ENCODE measurements at places on chromosomes 3 and 15. TPM values are rescaled to one million over a fixed set of nuclear protein-coding genes. Genes with fewer than 3 reads are reported as not detected.

TMED3 gene
- total RNA-seq: 111 TPM

DNA sequence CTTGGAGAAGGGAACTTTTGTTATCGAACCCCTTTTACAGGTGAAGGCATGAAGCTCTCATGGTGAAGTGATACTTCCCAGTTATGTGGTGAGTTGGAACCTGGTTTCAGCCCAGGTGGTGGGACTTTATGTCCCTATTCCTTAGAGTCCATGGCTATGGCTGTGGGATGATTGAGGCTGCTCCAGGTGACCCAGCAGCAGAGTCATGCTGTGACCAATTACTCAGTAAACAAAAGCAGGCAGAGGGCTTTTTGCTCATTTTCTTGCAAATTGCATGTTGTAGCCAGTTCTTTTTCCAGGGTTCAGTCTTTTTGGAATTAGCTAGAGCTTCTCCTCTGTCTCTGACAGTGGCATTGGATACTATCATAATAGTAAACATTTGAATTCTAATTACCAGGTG lies 70.7 kb downstream of the CACNA2D3 start:
- DNase-seq: no peak
- H3K4me3 ChIP-seq: no peak overlapping the region
- no peaks in the 10 kb centered on the region for H3K4me1 ChIP-seq
- no peak overlapping the region for H3K27ac ChIP-seq

ANKUB1 gene
- not detected for total RNA-seq

- H3K36me3 ChIP-seq: no peaks in the 10 kb centered on the region
- no peaks in the 10 kb centered on the region for H3K27me3 ChIP-seq
- no peak for DNase-seq
- H3K27ac ChIP-seq: no peak overlapping the region
- peak overlapping the region; percentile 63 for H3K4me3 ChIP-seq
These were observed 420 bp upstream of the TMIE start for GRCh38 chr3:46700772-46701171.

FBXW12 gene
- total RNA-seq: not detected

GOLGA8T gene
- not detected for total RNA-seq

DNA sequence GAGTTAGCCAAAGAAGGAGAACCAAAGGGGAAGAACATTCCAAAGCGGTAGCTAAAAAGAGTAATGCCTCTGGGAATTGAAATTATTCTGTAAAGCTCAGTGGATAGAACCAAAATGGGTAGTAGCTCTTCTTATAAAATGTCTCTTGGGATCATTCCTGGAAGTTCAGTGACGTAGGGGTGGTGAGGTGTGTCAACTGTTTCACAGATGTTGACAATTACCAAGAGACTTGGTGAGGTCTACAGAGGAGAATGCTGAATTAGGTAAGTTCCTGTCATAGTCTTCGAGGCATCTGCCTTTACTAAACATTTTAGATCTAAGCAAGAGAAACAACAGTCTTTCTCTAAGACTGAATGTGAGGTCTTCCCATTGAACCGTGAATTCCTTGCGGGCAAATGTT lies 67.8 kb downstream of the TPRG1 start:
- H3K27me3 ChIP-seq: no peaks in the 10 kb centered on the region
- H3K36me3 ChIP-seq: no peaks in the 10 kb centered on the region
- no peaks in the 10 kb centered on the region for H3K4me1 ChIP-seq
- H3K27ac ChIP-seq: no peak overlapping the region
- DNase-seq: no peak

DNA sequence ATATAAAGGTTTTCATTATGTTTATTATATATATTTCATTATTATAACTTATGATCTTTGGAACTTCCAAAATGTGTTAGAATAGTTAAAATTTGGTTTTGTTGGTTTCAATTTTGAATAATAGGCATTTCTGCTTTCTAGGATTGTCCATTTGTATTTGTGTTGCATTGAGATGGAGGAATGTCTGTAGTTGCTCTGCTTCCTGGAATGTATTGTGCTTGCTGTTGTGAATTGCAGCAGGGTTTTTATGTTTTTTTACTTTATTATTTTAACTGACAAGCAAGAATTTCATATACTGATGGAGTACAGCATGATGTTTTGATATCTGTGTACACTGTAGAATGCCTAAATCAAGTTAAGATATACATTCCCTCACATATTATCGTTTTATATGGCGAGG lies 247.4 kb downstream of the XXYLT1 start:
- no peaks in the 10 kb centered on the region for H3K4me1 ChIP-seq
- H3K4me3 ChIP-seq: no peak overlapping the region
- DNase-seq: no peak
- no peaks in the 10 kb centered on the region for H3K36me3 ChIP-seq
- no peak overlapping the region for H3K27ac ChIP-seq
- peaks cover 4% of the 10 kb centered on the region for H3K27me3 ChIP-seq

DNA sequence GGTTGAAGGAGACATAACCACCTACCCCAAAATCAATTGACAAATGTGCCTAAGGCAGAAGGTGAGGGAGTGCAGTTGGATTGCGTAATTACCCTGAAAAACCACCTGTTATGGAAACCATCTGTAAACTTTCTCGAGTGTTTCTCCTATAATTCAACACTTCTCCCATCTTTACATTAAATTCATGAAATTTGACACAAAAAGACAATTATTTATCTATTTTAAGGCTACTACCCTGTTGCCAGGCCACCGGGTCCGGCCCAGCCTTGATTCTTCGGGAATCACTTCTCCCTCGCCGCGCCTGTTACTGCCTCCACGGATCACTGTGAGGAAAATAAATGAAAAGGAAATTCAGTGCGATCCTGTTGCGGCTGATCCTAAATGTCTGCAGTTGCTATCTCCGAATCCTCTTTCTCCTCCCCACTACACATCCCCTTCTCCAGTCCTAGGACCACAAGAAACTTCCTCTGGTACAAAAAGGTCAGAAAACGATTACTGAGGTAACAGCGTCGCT lies 646 bp downstream of the IQCB1 start:
- H3K4me3 ChIP-seq: peak overlapping the region; percentile 78
- H3K27ac ChIP-seq: peak overlapping the region; percentile 89
- no peaks in the 10 kb centered on the region for H3K27me3 ChIP-seq
- peaks cover 9% of the 10 kb centered on the region for H3K4me1 ChIP-seq

RAB11A gene
- 604 TPM for total RNA-seq

GRCh38 chr3:27927882-27928281 lies 205.8 kb upstream of the EOMES start:
- H3K27ac ChIP-seq: no peak overlapping the region
- no peak for DNase-seq
- no peaks in the 10 kb centered on the region for H3K36me3 ChIP-seq
- no peak overlapping the region for H3K4me3 ChIP-seq

DNA sequence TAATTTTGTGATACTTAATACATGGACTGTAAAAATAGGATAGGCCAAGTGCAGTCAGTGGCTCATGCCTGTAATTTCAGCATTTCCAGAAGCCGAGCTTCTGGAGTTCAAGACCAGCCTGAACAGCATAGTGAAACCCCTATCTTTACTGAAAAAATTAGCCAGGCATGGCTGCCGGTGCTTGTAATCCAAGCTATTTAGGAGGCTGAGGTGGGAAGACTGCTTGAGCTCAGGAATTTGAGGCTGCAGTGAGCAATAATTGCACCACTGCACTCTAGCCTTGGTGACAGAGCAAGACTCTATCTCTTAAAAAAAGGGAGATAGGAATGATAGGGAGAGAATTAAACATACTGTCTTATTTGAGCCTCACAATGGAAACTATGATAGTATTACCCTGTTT lies 51.0 kb downstream of the GMPS start:
- H3K27me3 ChIP-seq: no peaks in the 10 kb centered on the region
- DNase-seq: no peak
- no peak overlapping the region for H3K27ac ChIP-seq
- H3K4me1 ChIP-seq: no peaks in the 10 kb centered on the region
- H3K4me3 ChIP-seq: no peak overlapping the region

GRCh38 chr3:135650309-135650708 lies 315.2 kb upstream of the PPP2R3A start:
- no peaks in the 10 kb centered on the region for H3K36me3 ChIP-seq
- H3K4me1 ChIP-seq: no peaks in the 10 kb centered on the region
- no peaks in the 10 kb centered on the region for H3K27me3 ChIP-seq
- no peak overlapping the region for H3K4me3 ChIP-seq
- H3K27ac ChIP-seq: no peak overlapping the region
- no peak for DNase-seq

DNA sequence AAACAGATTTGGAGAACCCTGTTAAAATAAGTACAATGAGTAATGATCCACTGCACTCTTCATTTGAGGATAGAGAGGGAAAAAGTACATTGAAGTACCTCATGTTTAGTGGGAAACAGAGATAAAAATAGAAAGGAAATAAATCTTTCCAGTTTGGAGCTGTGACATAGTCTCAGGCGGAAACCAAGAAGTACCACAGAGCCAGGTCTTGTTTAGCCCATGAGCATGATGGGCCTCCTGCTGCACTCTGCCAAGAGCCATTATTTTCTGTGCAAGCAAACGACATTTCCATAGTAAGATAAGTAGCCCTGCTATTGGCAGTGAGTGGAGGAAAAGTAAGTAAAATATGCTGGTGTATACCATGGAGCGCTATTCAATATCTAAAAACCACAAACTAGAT lies 796.1 kb downstream of the TBL1XR1 start:
- H3K4me1 ChIP-seq: no peaks in the 10 kb centered on the region
- no peaks in the 10 kb centered on the region for H3K27me3 ChIP-seq
- no peaks in the 10 kb centered on the region for H3K36me3 ChIP-seq
- H3K4me3 ChIP-seq: no peak overlapping the region

GRCh38 chr3:139534455-139534812 lies 5.1 kb downstream of the RBP1 start:
- peak overlapping the region; percentile 74 for H3K27ac ChIP-seq
- H3K4me1 ChIP-seq: peaks cover 26% of the 10 kb centered on the region
- peaks cover 9% of the 10 kb centered on the region for H3K27me3 ChIP-seq
- no peak for DNase-seq

DNA sequence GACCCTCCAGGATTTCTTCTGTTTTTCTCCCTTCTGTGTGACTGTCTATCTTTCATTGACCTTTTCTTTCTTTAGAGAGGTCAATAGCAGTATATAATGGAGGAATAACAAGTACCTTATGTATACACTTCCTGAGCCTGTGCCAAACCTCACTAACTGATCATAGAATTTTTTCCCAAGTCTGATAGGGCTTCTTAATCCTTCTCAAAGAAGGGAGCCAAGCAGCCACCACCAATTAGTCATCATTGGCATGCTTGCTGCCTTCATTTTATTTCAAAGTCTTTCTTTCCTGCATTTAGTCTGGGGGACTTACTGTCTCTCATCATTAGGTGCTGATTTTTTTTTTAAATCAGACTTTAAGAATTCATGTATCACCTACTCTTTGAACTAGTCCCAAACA lies 327.0 kb downstream of the FEZF2 start:
- H3K36me3 ChIP-seq: no peaks in the 10 kb centered on the region
- H3K4me1 ChIP-seq: no peaks in the 10 kb centered on the region
- no peak overlapping the region for H3K4me3 ChIP-seq
- H3K27me3 ChIP-seq: no peaks in the 10 kb centered on the region
- H3K27ac ChIP-seq: no peak overlapping the region
- DNase-seq: no peak

- no peaks in the 10 kb centered on the region for H3K27me3 ChIP-seq
- no peak for DNase-seq
- no peaks in the 10 kb centered on the region for H3K36me3 ChIP-seq
- no peak overlapping the region for H3K27ac ChIP-seq
- H3K4me1 ChIP-seq: no peaks in the 10 kb centered on the region
These were observed 218.9 kb upstream of the RORA start for GRCh38 chr15:61447981-61448380.

DNA sequence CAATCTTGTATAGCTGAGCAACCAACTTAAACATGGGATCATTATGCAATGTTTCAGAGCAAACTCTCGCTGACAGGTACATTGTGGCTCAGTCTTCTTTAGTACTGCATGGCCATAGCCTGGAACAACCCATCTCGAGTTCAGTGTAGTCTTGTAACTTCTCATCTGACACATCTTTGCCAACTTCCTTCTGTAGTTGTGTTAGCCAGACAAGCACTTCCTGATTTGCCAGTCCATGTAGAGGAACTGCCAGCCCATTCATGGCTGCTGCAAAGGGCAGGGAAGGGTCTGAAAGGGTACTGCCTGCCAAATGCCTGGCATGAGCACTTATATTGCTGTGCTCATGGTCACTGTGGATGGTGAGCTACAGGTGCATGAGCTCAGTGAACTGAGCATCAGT lies 49.2 kb upstream of the CCDC54 start:
- H3K4me3 ChIP-seq: no peak overlapping the region
- no peak for DNase-seq
- H3K36me3 ChIP-seq: no peaks in the 10 kb centered on the region
- H3K27me3 ChIP-seq: no peaks in the 10 kb centered on the region
- no peak overlapping the region for H3K27ac ChIP-seq
- H3K4me1 ChIP-seq: no peaks in the 10 kb centered on the region

DNA sequence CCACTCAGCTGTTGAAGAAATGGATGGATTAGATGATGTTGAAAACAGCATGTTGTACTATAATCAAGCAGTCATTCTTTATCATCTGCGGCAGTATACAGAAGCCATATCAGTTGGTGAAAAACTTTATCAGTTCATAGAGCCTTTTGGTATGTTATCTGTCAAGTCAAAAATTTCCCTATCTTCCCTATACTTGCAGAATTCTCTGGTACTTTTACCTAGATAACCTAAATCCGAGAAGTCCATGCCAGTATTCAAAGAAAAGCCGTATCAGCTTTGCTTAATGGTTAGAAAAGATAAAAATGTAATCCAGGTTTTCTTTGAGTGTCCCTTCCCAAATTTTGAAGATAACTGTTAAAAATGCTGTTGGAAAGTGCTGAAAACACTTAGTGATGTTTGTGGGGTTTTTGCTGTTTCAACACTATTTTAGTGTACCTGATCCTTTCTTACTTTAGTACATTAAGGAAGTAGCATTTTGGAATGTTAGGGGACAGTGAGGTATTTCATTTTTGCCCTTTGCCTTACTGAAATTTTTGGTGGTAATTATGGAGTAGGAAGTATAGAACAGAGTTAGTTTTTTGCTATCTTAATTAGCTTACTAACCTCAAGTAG lies 23.8 kb downstream of the CNOT10 start:
- no peak overlapping the region for H3K27ac ChIP-seq
- H3K4me3 ChIP-seq: no peak overlapping the region
- no peaks in the 10 kb centered on the region for H3K4me1 ChIP-seq
- no peaks in the 10 kb centered on the region for H3K27me3 ChIP-seq

UBAP1L gene
- total RNA-seq: 6.3 TPM

LCTL gene
- total RNA-seq: not detected

COL6A5 gene
- 0.11 TPM for total RNA-seq

CMTM8 gene
- 3.8 TPM for total RNA-seq

TTC21A gene
- 2.9 TPM for total RNA-seq

GRCh38 chr3:114827495-114827894 lies 319.6 kb downstream of the ZBTB20 start:
- no peaks in the 10 kb centered on the region for H3K36me3 ChIP-seq
- DNase-seq: no peak
- no peaks in the 10 kb centered on the region for H3K27me3 ChIP-seq
- H3K27ac ChIP-seq: no peak overlapping the region

DNA sequence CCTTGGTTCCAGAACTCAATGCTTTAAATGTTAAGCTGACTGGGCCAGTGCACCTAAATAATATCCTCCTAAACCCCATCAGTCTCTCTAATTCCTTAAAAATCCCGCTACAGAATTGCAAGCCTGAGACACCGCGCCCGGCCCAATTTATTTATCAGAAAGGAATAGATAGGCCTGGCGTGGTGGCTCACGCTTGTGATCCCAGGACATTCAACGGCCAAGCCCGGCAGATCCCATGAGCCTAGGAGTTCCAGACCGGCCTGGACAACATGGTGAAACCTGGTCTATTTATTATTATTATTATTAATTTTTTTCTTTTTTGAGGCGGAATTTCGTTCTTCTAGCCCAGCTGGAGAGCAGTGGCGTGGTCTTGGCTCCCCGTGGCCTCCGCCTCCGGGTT lies 28.0 kb upstream of the TUBGCP5 start:
- H3K36me3 ChIP-seq: no peaks in the 10 kb centered on the region
- no peak overlapping the region for H3K4me3 ChIP-seq
- DNase-seq: no peak
- H3K27me3 ChIP-seq: no peaks in the 10 kb centered on the region
- H3K4me1 ChIP-seq: no peaks in the 10 kb centered on the region

Measured in esophagus squamous epithelium (tissue), 5 donors.